ENCODE measurements at places on chromosomes 16 and 17. TPM values are rescaled to one million over a fixed set of nuclear protein-coding genes. Genes with fewer than 3 reads are reported as not detected.
A peak's percentile ranks its signal among the peaks of the same experiment; 100 is the strongest.

GRCh38 chr16:50751528-50751927 is 9.6 kb downstream of the CYLD start:
- DNase-seq = peak; percentile 32

- no peak for DNase-seq
Measured at GRCh38 chr16:87835882-87836331, 33.4 kb downstream of the SLC7A5 start.

DNA sequence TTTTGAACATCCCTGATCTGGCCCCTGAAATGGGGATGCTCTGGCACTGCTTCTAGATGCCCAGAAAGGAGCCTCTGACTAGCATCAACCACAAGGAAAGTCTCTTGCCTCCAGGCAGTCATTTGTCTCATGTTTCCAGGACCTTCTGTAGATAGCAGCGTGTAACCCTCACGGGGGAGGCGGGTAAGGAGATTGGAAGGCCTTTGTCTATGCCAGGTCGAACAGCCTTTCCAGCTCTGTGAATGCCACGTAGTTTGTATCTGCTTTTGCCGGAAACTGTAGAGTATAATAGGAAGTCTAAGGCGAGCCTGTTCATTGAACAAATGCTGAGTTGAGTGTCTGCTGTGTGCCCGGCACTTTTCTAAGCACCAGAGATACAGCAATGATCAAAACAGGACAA is 43.9 kb upstream of the AQP8 start:
- no peak for DNase-seq

GRCh38 chr17:67578142-67578457 is 139.6 kb upstream of the NOL11 start:
- no peak for DNase-seq

- DNase-seq = peak; percentile 56
Measured at GRCh38 chr16:86844695-86845094, 266.3 kb downstream of the FOXL1 start.

GRCh38 chr17:29546830-29547229 is 20.0 kb downstream of the ABHD15 start:
- no peak for DNase-seq

- peak; percentile 76 for DNase-seq
Measured at GRCh38 chr16:72848759-72849664, 198.9 kb downstream of the ZFHX3 start.

GRCh38 chr17:37570527-37571093 is 38.6 kb downstream of the SYNRG start:
- DNase-seq = peak; percentile 87

GRCh38 chr16:66623755-66624154 is 19.3 kb downstream of the CMTM3 start:
- no peak for DNase-seq

DNA sequence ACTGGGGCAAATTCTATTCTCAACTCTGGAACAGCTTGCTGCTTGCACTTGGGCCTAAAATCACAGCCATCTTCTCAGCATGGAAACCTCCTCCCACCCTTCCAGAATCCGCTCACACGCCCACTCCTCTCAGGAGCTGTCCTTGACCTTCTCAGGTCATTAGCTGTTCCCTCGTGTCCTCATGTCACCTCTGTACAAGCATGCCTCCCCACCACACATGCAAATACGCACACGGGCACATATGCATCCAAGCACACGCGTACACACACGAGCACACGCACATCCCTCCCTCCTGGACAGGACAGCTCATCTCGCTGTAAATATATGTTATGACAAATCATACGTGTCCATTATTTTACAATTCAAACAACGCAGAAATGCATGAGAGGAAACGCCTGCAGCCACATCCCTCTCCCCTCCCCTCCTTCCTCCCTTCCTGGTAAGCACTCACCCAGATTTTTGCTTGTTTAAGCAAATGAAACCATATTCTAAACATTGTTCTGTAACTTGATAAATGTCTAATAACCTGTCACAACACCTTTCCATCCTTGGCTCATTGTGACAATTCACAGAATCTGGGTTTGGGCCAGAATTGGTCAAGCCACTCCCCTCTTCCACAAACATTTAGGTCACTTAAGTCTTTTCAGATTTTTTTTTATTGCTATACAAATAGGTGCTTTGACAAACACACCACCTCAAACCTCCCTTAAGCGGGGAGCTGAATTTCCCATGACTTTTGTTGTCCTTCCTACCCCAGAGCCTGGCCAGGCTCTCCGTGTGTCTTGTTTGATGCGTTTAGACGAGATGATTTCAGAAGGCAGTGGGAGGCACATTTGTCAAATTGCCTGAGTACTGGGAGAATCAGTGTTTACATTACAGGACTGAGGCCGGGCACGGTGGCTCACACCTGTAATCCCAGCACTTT is 41.7 kb downstream of the DNAH17 start:
- peak; percentile 91 for DNase-seq

Gene SLC43A2
- total RNA-seq = 2.9 TPM

Gene FTO
- total RNA-seq = 41.6 TPM

Gene SDR42E1
- total RNA-seq = 29.1 TPM

Gene TP53TG3F
- total RNA-seq = not detected

Gene CACNA1G
- not detected for total RNA-seq

Gene DDX42
- total RNA-seq = 65.0 TPM

Gene ABCC3
- total RNA-seq = 33.2 TPM
